ENCODE measurements at places on chromosomes 3 and 15.

GRCh38 chr3:187571701-187572100, 98.5 kb downstream of the SST start:
- no peak for DNase-seq

GRCh38 chr3:61448378-61448777, 113.0 kb upstream of the PTPRG start:
- no peak for DNase-seq

- DNase-seq = peak; percentile 76
These were observed 276.9 kb upstream of the IL12A start for GRCh38 chr3:159711560-159712333.

DNA sequence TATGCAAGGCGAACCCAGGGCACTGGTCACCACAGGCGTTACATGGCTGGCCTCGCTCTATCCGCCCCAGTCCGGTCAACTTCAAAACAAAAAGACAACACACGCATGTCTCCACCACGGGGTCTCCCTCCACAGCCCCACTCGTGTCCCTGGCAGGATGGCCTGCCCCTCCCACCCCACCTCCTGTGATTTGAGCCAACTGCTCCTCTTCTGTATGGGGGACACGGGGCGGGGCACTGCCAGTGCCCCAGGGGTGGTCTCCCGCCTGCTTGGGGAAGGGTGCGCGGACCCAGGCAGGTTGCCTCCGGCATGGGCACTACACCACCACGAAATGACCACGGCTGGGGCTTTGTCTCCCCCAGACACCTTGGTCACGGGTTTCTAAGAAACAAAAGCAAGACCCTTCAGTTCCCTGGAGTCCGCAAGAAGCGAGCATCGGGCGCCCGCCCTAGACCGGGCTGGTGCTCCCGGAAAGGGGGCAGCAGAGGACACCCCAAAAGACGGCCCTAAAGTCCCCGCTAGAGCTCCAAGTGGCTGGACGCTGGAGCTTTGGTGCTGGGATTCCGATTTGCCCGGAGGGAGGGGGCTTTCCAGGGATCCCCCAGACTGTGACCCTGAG, 219.3 kb upstream of the PRICKLE2 start:
- peak; percentile 25 for DNase-seq

- DNase-seq = peak; percentile 86
These were observed 268.7 kb downstream of the XXYLT1 start for GRCh38 chr3:195001961-195002861.

DNA sequence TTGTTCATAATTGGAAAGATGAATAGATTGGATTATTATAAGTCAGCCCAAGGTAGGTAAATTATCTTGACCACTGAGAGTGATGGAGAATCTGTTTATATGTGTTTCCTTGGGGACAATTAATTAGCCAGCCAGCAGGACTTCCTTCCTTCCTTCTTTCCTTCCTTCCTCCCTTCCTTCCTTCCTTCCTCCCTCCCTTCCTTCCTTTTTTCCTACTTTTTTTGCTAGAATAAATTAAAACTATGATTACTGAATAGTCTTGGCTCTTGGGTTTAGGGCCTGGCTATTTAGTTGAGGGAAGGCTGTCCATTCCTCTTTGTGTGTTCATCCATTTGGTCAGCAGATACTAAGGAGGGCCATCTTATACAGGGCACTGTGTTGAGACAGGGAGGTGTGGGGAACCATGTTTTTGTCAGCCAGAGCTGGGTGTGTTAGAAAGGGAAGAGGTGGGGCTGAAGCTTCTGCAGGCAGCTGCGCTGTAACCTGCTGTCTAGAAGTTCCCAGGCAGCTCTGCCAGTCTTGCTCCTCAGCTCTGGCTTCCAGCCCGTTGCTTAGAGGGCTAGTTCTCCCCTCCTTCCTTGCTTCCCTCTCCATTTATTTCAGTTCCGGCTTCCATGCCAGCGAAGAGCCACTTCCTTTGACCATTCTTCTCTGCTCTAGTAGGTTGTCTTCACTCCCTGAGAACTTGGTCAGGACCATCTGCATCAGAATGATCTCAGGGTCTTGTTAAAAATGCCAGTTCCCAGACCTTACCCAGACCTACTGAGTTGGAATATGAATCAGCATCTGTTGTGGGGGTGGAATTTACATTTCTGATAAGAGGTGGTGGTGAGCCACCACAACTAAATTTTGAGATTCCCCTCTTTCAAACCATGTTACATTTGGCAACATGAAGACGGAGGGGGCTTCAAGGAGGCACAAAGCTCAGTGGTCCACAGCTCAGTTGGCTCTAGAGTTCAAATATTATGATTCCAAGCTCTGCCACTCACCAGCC, 113.9 kb downstream of the DGKG start:
- no peak for DNase-seq

- no peak for DNase-seq
These were observed 207.2 kb downstream of the RYR3 start for GRCh38 chr15:33517944-33518343.

GRCh38 chr3:180048103-180048502, 11.4 kb upstream of the PEX5L start:
- DNase-seq = no peak

DNA sequence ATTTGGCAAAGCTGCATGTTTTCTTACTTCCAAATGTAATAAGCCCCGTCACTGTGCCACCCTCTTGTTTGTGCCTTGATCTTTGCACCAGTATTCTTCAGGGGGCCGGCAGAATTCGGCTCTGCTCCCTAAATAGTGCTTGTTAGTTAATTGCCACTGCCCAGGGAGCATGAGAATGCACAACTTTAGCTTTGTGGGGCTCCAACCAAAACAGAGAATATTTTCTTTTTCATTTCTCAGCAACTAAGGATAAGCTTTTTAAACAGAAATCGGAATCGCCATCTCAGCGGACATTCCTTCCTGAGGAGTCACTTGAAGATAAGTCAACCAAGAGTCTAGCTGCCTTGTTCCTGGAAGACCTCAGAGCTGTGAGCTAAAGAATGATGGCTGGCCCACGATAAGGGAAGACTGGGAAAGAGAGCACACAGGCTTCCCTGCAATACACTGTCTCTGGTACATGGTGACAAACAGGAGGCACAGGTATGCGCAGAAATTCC, 106.0 kb downstream of the LRIG1 start:
- no peak for DNase-seq

- no peak for DNase-seq
These were observed 67.0 kb downstream of the SCN11A start for GRCh38 chr3:38984731-38985130.

- DNase-seq = no peak
These were observed 327.0 kb upstream of the SEMA6D start for GRCh38 chr15:47390208-47390765.

GRCh38 chr3:47859956-47860605, 57.1 kb downstream of the DHX30 start:
- no peak for DNase-seq

DNA sequence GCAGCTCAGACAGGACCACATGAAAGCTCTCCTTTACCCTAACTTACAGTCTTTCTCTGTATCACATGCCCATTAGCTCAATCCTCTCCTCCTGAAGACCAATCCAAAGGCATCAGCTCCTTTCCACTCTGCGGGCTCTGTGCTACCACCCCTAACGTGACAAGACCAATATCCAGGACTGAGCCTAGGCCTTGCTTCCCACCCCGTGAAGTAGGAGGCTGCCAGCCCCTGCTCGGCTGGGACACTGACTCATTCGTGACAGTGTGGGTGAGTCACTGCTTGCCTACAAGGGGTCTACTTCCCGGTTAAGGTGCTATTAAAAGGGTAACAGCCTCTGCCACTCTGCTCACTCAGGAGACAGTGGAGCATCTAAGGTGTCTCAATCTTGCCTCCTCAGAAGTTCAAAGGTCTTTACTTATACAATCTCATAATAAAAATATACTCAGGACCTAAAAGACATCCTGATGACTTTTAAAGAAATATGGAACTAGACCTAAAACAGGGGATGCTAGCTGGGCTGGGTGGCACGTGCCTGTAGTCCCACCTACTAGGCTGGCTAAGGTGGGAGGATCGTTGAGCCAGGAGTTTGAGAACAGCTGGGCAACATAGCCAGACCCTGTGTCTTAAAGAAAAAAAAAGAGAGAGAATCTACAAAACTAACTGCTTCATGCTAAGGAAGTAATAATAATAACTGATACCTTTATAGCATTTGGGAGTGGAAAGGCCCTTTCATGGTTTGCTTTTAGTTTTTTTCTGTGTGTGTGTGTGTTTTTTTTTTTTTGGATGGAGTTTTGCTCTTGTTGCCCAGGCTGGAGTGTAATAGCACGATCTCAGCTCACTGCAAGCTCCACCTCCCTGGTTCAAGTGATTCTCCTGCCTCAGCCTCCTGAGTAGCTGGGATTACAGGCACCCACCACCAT, 55.0 kb downstream of the TMEM44 start:
- DNase-seq = peak; percentile 51

- no peak for DNase-seq
These were observed 15.0 kb downstream of the TIGIT start for GRCh38 chr3:114308830-114309229.

GRCh38 chr3:23761440-23761896, 44.3 kb upstream of the UBE2E1 start:
- peak; percentile 75 for DNase-seq

GRCh38 chr3:139105154-139105702, 60.5 kb upstream of the PRR23C start:
- DNase-seq = peak; percentile 52

DNA sequence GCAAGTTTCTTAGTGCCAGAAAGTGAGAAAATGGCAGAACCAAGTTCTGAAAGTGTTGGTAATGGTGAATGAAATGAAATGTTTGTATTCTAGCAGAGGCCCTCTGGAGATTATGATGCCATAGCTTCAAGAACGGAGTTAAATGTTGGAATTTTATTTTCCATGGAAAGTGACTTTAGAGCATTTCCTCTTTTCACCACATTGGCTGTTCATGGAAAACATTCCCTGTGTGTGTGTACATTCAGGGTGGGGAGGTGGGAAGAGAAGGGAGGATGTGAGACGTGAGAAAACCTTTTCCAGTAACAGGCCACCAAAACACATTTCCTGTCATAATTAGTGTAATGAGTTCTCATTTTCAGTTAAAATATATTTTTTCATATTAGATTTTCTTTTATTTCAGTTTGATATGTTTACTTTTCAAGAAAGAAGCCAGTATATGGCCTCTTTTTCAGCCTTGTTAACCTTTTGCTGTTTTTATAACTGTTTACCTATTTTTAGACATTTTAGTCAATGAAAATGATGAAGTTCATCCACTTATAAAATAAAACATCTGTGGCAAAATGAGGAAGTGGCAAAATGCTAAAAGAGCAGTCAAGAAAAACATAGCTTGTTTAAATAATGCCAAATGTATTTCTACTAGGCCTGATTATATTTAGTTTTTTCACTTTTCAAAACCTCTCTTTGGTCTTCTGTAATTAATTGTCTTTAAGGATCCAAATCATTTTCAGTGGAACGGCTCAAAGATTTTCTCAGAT, 21.6 kb downstream of the SAMMSON start:
- no peak for DNase-seq

- no peak for DNase-seq
These were observed 62.9 kb upstream of the ZBTB38 start for GRCh38 chr3:141305436-141305835.

DNA sequence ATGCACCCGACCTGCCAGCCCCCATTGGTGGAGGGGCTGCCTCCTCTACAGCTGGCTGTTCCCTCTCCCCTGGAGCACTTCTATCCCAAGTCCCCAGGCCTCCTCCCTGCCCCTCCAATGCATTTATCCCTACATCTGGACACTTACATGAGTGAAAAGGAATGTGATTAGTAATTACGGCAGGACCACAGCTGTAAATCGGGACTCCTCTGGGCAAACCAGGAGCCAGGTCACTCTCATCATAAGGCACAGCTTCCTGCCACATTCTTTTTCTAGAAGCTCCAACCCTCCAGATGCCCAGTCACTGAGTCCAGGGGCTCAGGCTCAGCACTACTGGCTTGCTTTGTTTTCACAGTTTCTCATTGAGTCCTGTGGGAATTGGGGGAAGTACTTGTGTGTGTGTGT, 54.3 kb downstream of the IL20RB start:
- DNase-seq = peak; percentile 30

GRCh38 chr3:72434296-72434695, 413.9 kb downstream of the SHQ1 start:
- DNase-seq = no peak

DNA sequence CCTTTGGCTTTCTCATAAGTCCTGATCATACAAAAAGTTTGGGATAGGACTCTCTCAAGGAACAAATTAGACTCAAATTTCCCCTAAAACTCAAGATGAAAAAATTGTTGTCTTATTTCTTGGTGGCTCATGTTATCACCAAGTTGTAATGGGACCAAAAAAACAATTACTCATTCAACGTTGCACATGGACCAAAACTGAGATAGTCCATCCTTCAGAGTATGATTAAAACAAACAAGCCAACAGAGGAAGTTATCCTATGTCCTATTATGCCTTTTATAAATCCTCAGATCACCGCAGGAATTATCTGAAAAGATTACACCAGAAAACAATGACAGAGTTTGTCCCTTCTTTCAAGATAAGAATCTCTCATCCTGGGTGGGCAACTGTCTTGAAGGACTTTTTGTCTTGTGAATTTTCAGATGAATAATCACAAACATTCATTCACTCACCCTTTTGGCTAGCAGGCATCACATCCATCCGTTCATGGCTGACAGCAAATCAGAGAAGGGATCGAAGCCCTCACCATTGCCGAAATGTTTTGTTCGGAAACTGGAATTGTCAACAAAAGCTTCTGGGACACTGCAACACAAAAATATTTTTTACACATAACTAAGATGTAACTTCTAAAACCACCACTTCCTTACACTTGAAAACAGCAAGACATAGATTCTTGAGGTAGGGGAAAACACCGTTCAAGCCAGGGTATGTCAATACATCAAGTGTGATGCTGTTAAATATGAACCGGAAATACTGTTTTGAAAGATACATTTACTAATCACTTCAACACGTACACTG, 90.4 kb downstream of the FOXP1 start:
- no peak for DNase-seq

DNA sequence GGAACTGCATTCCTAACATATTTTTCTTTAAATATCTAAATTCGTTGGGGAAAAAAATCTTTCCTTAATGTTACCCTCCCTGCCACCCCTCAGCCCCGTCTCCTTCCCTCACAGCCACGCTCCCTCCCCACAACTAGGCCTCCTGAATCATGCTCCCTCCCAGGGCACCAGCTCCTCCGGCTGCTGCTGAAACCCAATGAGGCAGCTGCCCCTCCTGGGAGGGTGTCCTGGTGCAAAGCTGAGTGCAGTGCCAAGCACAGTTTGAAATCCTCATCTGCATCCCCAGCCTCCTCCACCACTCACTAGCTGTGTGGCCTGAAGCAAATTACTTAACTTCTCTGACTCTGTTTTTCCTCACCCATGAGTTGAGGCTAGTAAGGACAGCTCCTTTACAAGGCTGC, 2.7 kb upstream of the NR2E3 start:
- DNase-seq = no peak

Measured in ELF-1 (cell line).